NCI-H460 (cell line): ENCODE measurements at places on chromosomes 4 and X. TPM values are rescaled to one million over a fixed set of nuclear protein-coding genes. Genes with fewer than 3 reads are reported as not detected.

GRCh38 chrX:8377041-8377440 lies 87.6 kb upstream of the VCX3B start:
- DNase-seq, result no peak

- no peak for DNase-seq
These were observed 4.3 kb upstream of the KCNE5 start for GRCh38 chrX:109629310-109629709.

- DNase-seq, result no peak
These were observed 3.3 kb downstream of the IL13RA1 start for GRCh38 chrX:118730500-118731247.

DNA sequence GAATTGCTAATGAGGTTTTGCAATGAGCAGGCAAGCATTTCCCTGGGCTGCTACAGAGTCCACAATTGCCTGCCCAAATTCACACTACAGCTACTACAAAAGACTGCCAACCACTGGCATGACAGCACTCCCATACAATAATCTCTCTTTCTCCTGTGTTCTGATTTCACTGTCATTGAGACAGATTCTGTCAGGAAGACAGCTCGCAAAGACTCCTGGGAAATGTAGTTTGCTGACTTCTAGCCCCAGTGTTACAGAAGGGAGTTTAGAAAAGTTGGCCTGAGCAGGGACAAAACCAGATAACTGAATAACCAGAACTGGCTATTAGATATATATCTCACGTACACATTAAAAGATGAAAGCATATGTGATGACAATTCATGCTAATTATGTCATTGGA lies 1231.3 kb upstream of the PRKX start:
- no peak for DNase-seq

GRCh38 chr4:111855308-111855707 lies 289.9 kb upstream of the FAM241A start:
- DNase-seq, result no peak

- DNase-seq, result peak; percentile 39
These were observed 20.6 kb downstream of the ZDHHC9 start for GRCh38 chrX:129823115-129823514.

DNA sequence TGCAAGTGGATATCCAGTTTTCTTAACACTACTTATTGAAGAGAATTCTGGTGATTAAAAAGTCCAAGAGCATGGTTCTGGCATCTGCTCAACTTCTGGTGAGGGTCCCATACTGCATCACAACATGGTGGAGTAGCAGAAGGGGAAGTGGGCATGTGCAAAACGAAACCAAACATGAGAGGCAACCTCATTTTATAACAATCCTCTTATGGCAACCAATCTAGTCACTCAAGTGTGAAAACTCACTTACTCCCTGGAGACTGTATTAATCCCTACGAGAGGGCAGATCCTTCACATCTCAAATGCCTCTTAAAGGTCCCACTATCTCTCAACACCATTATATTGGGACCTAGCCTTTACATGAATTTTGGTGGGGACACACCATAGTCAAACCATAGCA lies 55.4 kb upstream of the TRO start:
- no peak for DNase-seq

DNA sequence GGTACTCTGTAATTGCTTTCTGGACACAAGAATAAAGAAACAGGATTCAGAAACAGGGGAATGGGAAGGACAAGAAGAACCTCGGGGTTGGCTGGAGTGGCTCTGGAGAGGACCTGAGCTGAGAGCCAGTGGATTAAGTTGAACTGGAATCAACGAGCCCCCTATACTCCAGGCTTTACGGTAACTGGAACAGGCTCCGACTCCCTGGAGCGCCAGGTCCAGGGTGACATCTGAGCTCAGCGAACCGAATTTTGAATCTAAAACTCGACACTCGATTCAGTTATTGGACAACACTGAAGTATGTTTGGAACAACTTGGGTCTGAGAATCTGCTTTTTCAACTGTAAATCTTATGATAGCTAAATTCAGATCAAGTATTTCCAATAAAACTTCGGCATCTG lies 23.9 kb downstream of the HMX1 start:
- DNase-seq, result no peak

DNA sequence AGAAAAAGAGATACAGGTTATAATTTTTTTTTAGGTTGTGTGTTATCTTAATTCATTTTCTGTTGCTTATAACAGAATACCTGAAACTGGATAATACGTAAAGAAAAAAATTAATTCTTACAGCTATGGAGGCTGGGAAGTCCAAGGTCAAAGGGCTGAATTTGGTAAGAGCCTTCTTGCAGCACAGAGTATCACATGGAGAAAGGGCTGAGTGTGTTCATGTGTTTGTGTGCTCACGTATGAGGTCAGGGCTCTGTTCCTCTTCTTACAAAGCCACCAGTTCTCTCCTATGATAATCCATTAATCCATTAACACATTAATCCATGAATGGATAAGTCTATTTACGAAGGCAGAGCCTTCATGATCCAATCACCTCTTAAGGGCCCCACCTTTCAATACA lies 8.6 kb upstream of the RAB28 start:
- DNase-seq, result no peak

DNA sequence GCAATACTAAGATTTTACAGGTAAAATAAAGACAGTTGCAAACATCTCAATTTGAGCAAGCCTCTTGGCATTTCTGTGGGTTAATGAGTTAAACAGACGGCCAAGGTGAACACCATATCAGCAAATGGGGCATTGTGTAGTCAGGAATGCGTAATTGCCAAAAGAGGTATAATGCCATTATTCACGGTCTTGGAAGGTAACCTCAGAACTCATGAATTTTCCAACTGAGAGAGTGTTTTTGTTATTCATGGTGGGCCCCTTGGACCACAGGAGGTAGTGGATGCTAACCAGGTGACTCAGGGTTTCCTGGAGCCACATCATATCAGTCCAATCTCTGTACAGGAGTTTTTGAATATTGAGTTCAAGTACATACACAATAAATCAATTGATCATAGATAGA lies 368.0 kb upstream of the TECRL start:
- no peak for DNase-seq

- DNase-seq, result no peak
These were observed 214.0 kb upstream of the NHS start for GRCh38 chrX:17160975-17161374.

DNA sequence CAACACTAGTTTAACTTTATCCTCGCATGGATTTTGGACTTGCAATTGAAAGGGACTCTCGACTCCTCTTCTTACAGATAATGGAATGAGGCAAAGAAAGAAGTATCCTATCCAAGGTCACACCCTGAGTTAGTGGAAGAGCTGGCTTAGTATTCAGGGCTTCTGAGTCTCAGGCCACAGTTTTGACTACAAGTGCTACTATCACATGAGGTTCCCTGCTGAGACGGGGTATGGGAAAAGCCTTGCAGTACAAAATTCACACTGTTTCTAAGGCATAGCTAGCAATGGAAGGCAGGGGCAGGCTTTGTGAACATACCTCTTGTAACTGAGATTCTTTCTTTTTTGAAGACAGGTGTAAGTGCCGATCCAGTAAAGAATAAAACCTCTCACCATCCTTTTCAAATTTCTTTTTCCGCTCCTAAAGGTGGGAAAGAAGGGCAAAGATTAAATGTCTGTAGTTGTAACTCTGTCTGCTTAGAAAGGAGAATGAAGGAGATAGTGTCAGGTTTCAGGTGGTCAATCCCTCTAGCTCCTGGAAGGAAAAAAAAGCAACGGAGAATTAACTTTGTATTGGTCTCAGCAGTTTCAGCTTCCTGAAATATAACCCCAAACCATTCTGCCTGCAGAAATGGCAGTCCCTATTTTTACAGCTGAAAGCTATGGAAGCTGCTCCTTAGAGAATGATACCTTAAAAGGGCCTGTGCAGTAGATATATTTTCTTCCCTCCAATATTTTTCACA lies 199.0 kb downstream of the OPHN1 start:
- DNase-seq, result no peak

GRCh38 chr4:86089781-86090323 lies 270.0 kb downstream of the MAPK10 start:
- no peak for DNase-seq

DNA sequence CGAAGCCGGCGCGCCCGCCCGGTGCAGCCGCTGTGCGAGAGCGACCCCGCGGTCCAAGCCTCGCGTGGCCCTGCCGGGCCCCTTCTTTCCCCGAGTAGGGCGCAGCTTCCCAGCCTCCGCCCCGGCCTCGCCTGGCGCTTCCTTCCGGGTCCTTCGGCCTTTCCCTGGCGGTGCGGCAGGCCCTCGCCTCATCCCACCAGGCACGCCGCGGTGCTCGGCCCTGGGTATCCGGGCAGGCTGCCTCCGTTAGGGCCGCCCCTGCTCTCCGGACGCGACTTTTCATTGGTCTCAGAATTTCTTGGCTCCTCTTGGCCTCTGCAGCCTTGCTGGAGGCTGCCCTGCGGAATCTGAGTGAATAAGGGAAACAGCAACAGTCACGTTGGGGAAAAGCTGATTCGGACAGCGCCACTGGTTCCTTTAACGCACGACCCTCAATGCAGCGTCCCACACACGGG lies 429 bp downstream of the UVSSA start:
- peak; percentile 46 for DNase-seq

DNA sequence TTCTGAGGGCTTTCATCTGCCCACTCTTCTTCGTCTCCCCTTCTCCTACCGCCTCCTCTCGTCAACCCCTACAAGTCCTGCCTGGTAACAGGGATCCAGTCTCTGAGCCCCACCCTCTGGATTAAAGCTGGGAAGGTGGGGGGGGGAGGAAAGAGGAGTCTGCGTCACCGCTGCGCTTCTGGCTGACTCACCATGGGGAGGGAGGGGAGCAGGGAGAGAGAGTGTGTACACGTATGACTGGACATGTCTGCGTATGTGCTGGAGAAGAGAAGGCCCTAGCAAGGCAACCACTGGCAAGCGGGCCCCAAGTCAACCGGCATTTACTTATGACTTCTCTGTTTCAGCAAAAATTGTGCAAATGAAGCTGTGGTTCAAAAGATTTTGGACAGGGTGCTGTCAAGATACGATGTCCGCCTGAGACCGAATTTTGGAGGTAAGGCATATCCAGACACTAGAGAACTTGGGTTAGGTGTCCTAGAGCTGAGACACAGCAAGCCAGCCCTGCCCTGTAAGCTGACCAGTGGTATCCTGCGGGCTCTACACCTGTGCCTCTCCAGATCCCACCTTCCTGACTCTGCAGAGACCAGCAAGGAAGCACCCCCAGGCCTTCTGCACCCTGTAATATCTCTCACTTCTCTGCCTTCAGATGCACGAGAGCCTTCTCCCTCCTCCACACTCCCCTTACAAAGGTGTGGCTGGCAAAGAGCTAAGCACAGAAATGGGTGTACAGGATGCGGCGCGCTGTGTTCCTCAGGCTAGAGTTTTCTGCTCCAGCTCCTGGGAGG lies 2.5 kb downstream of the GABRQ start:
- no peak for DNase-seq

DNA sequence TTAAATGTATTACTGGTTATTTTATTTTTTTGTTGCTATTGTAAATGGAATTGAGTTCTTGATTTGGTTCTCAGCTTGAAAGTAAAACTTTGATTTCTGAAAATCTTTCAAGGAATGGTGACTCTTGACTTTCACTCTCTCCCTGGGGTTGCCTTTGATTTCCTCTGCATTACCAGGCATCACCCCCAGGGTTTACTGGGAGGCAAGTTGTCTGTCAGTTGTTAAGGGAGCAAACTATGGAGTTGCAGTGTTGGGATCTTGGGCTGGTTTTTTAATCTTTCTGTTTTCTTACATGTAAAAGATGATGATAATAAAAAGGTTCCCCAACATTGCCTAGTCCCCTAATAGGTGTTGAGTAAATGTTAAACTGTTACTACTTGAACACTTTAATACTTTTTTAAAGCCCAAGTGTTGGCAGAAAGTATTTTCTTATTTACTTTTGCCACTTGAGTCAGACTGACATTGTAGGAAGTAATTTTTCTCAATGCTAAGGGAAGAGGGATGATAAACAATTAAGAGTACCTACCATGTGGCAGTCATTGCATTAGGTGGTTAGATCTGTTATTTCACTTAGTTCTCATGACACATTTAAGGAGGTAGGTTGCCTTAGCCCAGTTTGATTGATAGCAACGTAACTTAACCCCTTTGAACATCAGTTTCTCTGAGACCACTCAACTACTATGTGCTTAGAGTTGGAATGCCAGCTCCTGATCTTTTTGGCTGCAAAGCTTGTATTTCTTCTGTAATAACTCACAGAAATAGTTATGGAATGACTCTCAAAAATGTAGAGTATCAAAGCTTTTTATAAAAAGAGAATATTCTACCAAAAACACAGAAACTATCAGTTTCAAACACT lies 67.1 kb downstream of the DCLK2 start:
- peak; percentile 17 for DNase-seq

GRCh38 chr4:105179539-105180401 lies 33.1 kb downstream of the TET2 start:
- no peak for DNase-seq

DNA sequence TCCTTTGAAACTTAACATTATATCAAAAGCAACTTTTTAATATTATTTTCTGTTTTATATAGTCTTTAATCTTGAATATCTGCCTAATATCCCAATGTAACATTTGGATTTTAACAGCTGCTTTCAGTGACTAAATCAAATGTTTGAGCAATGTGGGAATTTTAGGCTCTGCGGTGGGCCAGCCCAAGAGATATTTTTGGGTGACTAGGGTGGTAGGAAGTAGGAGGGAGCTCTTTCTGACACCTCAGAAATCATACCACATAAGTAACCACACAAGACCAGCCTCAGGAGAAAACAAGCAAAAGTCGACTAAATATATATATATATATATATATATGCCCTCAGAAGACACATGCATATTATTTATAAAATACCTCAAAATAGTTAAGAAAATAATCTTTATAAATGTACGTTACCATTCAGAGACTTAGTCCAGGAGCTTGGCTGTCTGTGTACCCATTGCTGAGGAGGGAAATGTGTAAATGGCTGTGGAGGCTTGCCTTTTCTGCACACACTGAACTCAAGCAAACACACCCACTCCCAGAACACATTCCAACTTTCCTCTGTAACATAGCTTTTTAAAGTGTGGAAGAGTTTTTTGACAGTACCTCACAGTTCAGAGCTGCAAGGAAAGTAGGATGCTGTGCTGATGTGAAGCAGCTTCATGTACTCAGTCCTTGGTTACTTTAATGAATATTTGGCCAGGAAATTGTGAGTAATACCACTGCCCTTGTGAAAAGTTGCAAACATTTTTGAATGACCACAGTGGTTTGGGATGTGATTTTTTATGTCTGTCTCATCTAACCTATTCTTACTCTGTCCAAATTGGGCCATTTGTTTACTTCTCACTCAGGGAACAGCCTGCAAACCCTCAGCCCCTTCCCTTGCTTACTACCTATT lies at the start of gene RTL3:
Gene RTL3 (minus strand): TSS at position 484 of the 900 bp plus-strand sequence. CDS start 908 bp downstream, outside the sequence.
- DNase-seq, result no peak

DNA sequence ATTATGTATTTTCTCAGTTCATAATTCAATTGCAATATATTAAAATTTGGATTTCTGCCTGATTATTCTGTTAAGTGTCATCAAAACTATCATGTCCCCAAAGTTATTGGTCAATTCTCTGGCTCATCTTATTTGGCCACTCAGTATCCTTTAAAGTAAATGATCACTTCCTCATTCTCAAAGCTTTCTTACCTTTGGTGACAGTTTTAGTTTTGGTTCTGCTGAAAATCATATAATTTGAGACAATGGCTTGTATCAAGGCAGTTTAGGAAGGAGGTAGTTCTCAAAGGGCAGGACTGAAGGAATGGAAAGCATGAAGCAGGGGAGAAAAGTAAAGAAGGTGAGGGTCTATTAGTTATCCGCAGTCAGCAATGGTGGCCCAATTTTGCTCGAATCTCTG lies 1832.1 kb downstream of the ARAP2 start:
- no peak for DNase-seq

The INTS12 gene
- 18.7 and 18.9 TPM in 2 replicates for total RNA-seq

The L1CAM gene
- total RNA-seq, result 27.2 and 29.9 TPM in 2 replicates

The RASSF6 gene
- total RNA-seq, result 0.07 and 0.29 TPM in 2 replicates

The ALAS2 gene
- not detected in 2 replicates for total RNA-seq

The ELF4 gene
- total RNA-seq, result 9.6 and 10.5 TPM in 2 replicates
